C1 segment of cervical spinal cord (tissue), 14 donors: ENCODE measurements at places on chromosomes 5 and 9.

DNA sequence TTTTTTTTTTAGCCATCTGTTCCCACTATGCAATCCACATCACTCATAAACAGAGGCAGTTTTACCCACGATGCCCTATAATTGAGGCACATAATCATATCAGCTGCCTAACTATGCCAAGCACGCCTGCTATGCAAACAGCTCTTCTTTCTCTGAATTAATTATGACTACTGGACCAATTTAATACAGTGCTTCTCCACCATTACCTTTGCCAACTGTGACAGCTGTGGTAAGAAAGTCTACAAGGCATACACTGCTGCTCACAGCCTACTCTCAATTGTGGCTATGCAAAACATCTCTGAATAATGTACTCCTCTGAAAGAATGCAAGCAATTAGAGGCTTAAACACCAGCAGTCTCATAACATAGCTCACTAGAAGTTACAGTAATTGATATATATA is 97.1 kb downstream of the DTWD2 start:
- no peak for DNase-seq

- DNase-seq: no peak
Observed at GRCh38 chr5:97980291-97980690, 793.2 kb upstream of the RGMB start.

GRCh38 chr5:143801252-143801939 is 10.6 kb upstream of the HMHB1 start:
- DNase-seq: no peak

GRCh38 chr5:137836997-137837396 is 30.7 kb upstream of the MYOT start:
- DNase-seq: no peak

- no peak for DNase-seq
Observed at GRCh38 chr5:6365977-6366590, 12.3 kb downstream of the MED10 start.

DNA sequence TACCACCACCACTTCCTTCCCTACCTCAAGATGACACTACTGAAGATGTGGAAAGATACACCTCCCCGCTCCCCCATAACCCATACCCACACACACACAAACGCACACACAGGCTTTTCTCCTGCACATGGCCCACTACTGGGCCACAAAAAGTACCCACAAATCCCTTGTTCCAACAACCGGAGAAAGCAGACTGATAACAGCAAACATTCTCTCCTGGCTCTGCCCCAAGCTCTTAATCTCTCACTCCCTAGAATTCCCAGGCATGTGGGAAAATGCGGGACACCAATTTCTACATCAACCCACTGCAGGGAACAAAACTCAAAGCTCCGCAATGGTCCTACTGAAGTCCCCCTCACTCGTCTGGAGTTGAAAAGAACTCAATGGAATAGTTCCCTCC is 611.0 kb upstream of the KLF4 start:
- no peak for DNase-seq

GRCh38 chr5:115888027-115888426 is 46.3 kb downstream of the AP3S1 start:
- no peak for DNase-seq

DNA sequence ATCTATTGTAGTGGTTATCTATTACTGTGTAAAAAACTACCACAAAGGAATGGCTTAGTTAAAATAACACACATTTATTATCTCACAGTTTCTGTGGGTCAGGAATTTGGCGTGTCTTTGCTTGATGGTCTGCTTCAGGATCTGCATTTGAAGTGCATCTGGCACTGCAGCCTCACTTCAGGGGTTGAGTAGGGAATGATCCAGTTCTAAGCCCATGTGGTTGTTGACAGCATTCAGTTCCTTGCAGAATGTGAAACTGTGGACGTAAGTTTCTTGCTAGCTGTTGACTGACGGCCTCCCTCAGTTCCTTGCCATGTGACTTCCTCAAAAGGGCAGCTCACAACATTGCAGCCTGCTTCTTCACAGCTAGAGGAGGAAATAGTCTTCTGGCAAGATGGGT is 2.1 kb upstream of the OGN start:
- no peak for DNase-seq

- no peak for DNase-seq
Observed at GRCh38 chr5:55994495-55994997, at the start of gene IL6ST. IL6ST (minus strand) TSS chr5:55994963; CDS start chr5:55976278, 18,685 bp downstream.

GRCh38 chr9:98222885-98223691 is 30.7 kb upstream of the CORO2A start:
- no peak for DNase-seq

DNA sequence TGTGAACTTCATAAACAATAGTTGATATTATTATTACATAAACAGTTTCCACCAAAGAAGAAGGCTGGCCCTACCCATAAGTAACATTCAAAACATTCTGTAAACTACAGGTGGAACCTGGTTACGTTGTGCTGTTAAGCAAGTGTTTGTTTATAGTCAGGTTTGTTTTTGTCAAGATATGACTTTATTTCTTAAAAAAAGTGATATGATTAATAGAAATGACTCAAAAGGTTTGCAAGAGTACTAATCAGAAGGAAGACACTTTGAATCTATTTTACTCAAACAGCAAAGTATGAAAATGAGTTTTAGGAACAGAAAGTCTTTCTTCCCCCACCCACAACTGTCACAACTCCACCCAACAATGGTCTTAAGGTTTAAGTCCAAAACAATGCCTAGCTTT is 220.8 kb downstream of the PLK2 start:
- DNase-seq: no peak

DNA sequence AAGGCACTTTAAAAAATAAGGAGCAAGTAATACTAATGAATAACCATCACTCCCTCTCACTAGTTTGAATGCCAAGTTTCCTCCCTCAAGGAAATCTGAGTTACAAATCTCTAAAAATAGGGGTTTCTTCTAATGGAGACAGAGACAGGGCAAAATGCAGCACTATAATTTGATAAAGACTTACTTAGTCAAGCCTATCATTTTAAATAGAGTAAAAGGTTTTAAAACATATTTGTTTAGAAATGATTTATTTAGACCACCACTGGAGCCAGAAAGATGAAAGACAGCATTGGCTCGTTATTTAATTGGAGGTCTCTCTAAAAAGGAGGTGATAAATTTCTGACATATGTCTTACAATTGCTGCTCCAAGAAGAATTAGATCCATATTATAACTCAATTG is 228.7 kb downstream of the TLE1 start:
- DNase-seq: no peak

DNA sequence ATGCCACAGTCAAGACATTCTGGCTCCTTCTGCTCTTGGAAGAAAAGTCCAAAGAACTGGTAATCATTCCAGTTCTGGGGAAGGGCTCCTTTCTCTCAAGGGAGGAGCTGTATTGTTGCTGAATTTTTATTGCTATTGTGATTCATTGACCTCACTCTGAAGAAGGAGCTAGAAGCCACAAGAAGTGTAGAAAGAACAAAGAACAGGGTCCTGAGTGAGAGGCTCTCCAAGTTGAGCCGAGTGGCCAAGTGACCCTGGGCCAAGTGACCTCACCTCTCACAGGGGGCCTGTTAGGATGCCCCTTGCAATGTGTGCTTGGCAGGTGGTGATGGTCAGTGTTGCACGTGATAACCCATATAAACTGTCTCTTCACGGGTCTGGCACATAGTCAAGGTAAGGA is 173.3 kb downstream of the FGF18 start:
- DNase-seq: no peak

DNA sequence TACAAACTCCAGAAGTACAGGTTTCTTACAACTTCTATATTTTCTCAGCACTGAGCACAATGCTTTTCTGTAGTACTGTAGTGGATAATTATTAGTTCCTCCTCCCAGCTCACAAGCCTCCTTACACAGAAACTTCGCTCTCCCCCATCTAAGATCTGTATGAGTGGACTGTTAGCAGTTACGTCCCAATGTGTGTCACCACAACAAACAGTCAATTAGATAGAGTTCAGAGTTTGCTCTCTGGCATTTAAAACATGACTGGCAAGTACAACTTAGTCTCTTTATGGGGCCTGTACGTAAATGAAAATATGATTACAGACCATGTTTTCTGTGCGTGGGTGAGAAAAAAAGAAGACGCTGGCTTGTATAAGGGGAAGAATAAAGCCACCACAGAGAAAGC is 631.4 kb upstream of the DMAC1 start:
- DNase-seq: no peak

DNA sequence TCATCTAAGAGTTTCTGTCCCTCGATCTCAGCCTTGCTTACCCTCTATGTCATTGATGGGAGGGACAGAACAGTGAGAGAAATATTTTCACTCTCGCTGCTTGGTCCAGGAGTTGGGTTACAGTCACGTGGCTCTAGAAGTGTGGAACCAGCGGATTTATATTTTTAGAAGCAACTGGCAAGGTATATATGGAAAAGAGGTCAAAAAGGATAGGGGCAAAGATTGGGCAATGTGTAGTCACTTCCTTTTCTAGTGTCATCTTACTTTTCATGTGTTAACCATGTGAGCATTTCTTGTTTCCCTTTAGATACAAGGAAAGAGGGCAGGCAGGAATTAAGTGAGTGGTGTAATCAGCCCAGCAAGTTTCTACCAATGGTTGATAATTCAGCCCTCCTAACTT is 111.5 kb upstream of the ZNF366 start:
- DNase-seq: no peak

GRCh38 chr5:139577689-139578290 is 16.7 kb downstream of the UBE2D2 start:
- DNase-seq: no peak

GRCh38 chr9:86668488-86668887 is 278.8 kb downstream of the GAS1 start:
- DNase-seq: no peak

DNA sequence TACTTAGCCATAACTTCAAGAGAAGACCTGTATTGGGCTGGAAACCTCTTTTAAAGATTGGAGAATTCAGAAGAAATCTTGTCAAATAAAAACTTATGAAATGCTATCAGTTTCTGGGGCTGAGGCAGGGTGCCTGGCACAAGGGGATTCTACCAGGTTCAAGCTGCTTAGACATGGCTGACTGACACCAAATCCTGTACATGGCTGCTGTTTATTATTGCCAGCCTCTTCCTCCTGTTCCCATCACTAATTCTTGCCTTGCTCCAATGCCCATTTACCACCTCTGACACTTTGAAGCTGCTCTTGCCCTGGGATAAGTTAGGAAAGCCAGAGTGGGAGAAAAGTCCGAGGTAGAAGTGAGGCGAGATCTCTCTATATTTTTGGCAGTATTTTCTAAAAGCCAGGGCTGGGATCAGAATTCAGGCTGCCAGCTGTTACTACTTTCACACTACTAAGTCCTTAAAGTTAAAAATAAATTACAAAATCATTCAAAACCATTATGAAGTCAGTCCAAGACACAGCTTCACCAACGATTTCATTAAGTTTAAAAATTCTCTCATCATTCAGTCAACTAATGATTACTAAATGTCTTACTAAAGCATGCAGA is 66.3 kb upstream of the TNFAIP8 start:
- no peak for DNase-seq

GRCh38 chr5:21918451-21918850 is 934.7 kb downstream of the CDH12 start:
- DNase-seq: no peak

GRCh38 chr9:113380869-113381378 is 4.1 kb upstream of the HDHD3 start:
- DNase-seq: no peak
